ENCODE measurements at places on chromosomes 2 and 18.

GRCh38 chr2:176156301-176156806, 753 bp upstream of the HOXD3 start:
- DNase-seq = no peak

DNA sequence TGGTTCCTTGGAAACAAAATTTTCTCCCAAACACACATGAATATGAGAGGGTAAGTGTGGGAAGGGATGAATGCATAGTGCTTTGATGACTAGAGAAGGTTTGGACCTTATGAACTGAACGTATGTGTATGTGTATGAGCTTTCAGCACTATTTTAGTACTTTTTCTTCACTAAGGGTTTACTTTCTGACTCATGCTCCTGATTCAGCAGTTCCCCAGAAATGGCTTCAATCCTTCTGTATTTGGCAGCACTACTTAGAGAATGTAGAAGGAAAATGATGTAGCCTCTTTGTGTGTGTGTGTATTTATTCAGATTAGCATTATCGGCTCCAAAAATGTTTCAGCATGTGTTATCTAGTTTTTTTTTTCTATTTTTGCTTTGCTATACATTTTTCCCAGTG, 22.2 kb downstream of the KCNJ3 start:
- no peak for DNase-seq

DNA sequence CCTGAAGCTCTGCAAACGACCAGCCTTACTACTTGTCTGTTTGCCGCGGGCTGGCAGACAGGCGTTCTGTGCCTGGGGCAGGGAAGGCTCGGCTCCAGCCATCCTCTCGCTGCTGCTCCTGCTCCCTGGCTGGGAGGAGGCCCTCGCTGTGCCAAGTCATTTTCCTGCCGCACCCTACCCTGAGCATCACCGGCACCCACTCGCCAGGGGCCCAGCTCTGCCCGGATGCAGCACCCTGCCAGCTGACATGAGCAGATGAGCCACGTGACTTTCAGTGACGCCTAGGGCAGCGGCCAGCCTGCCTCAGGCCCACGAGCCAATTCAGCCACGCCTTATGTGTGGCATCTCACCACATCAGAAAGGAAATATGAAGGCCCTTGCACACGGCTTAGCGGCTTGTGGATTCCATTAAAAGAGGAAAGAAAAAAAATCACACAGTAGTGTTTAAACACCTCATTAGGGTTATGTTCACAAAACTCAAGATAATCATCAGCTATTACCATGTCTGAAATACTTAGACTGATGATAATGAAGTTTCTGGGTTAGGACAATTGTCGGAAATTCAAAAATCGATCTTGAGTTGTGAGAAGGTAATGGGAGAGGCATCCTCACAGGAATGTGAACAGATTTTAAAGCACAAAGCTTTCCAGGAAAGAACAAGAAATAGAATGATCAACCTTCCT, 250.5 kb downstream of the TWIST2 start:
- DNase-seq = no peak

GRCh38 chr2:157784823-157785175, 91.3 kb downstream of the ACVR1 start:
- no peak for DNase-seq

DNA sequence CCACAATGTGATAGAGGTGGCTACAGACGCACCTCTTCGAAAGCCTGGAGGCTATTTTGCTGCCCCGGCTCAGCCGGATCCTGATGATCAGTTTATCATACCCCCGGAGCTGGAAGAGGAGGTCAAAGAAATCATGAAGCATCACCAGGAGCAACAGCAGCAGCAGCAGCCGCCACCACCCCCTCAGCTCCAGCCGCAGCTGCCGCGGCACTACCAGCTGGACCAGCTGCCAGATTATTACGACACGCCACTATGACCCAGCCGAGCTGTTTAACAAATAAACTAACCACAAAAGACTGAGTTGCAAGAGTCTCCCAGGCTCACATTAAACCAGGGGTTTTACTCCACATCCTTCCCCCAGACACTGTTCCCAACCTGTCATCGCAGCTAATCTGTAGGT, 263.8 kb downstream of the PHLPP1 start:
- no peak for DNase-seq

DNA sequence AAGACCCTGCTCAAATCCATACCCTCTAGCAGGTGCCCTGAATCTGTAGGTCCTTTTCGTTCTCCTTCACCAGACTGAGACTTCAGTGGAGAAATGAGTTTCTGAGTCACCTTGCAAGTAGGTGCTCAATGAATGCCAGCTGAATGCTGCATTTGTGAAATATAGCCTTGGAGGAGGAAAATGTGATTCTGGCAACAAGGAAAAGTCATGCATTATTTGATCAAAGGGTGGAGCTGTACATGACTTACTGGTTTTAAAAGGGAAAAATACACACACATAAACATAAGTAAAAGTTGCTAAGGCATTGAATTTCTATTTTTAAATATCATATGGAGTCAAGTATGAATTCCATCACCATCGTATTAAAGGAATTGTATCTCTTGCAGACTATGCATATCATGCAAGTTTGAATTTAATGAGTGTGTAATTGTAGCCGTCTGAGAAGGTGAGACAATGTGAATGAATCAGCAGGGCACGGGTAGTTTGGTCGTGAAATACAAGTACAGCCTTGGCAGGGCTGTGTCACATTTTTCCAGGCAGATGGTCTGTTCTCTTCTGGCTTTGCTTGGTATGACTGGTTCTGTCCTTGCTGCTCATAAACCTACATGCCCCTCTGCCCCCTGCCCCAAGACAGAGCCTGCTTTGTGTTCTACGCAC, 160.8 kb downstream of the COL6A3 start:
- no peak for DNase-seq

- DNase-seq = no peak
Observed at GRCh38 chr2:222753251-222753824, 81.9 kb downstream of the MOGAT1 start.

- no peak for DNase-seq
Observed at GRCh38 chr18:28198620-28199019, 21.7 kb upstream of the CDH2 start.

All from stimulated activated CD4-positive, alpha-beta T cell treated with anti-CD3 and anti-CD28 coated beads, Interleukin-1b, Interleukin-23, amount 100 ng/mL, for 24 hours (primary cell).